Effector memory CD8-positive, alpha-beta T cell (primary cell): ENCODE measurements at places on chromosomes 16 and 17.

DNA sequence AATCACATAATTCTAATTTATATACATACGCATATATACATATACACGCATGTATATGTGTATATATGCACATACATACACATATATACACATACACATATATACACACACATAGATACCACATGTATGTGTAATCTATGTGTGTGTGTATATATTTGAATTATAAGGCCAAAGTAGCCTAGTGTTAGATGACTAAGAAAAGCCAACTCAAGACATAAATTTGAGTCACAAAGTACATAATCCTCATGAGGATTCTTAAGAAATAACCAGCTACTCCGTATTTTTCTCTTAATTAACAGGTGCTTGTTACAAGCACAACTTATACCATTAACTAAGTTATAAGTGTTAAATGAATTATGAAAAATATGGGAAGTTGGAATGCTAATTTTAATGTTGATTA is 84.9 kb downstream of the CACNG1 start:
- H3K4me1 ChIP-seq: peaks cover 4% of the 10 kb centered on the region
- H3K36me3 ChIP-seq: peaks cover 38% of the 10 kb centered on the region
- no peak for DNase-seq
- no peak overlapping the region for H3K27ac ChIP-seq
- no peak overlapping the region for H3K4me3 ChIP-seq

- DNase-seq: no peak
- H3K4me1 ChIP-seq: peaks cover 18% of the 10 kb centered on the region
- H3K27ac ChIP-seq: no peak overlapping the region
- no peak overlapping the region for H3K4me3 ChIP-seq
- H3K27me3 ChIP-seq: peaks cover 7% of the 10 kb centered on the region
- H3K36me3 ChIP-seq: peaks cover 7% of the 10 kb centered on the region
These were observed 6.7 kb upstream of the AXIN1 start for GRCh38 chr16:359067-359763.

- H3K4me1 ChIP-seq: peaks cover 9% of the 10 kb centered on the region
- peak overlapping the region; percentile 38 for H3K27ac ChIP-seq
- no peak overlapping the region for H3K4me3 ChIP-seq
- DNase-seq: no peak
- peaks cover 13% of the 10 kb centered on the region for H3K36me3 ChIP-seq
These were observed 20.0 kb downstream of the NUP93 start for GRCh38 chr16:56749672-56750491.

DNA sequence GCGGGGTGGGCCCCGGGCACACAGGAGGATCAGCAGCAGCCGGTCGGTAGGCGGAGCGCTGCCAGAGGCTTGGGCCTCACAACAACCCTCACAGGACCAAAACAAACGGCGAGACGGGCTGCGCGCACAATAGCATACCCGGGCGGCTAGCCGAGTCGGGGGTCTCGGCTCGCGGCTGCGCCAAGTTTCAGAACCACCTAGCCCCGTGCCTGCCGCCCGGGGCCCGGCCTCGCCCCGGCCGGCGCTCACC is 732 bp downstream of the ULK2 start:
- peak overlapping the region; percentile 66 for H3K27ac ChIP-seq
- peak overlapping the region; percentile 79 for H3K4me3 ChIP-seq
- peak; percentile 30 for DNase-seq
- no peaks in the 10 kb centered on the region for H3K36me3 ChIP-seq
- peaks cover 3% of the 10 kb centered on the region for H3K4me1 ChIP-seq
- H3K27me3 ChIP-seq: no peaks in the 10 kb centered on the region

GRCh38 chr17:61318684-61319098 is 81.0 kb upstream of the TBX2 start:
- H3K4me1 ChIP-seq: peaks cover 5% of the 10 kb centered on the region
- no peak overlapping the region for H3K4me3 ChIP-seq
- H3K27ac ChIP-seq: no peak overlapping the region
- H3K27me3 ChIP-seq: no peaks in the 10 kb centered on the region

DNA sequence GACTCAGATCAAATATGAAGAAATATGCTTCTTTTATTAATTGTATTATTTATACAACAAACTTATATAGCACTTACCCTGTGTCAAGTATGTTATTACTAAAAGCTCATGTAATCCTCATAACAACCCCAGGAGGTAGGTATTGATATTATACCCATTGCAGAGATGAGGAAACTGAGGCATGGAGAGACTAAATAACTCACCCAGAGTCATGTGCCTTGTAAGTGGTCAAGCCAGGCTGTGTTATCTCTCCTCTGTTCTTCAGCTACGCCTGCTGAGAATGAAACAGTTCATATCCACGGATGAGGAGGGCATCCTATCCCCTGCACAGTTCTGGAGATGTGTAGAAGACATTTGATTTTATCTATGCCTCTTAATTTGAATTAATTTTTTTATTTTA is 78.1 kb downstream of the RBBP6 start:
- H3K4me3 ChIP-seq: no peak overlapping the region
- no peaks in the 10 kb centered on the region for H3K4me1 ChIP-seq
- no peak overlapping the region for H3K27ac ChIP-seq
- peaks cover 33% of the 10 kb centered on the region for H3K27me3 ChIP-seq
- no peak for DNase-seq

- no peaks in the 10 kb centered on the region for H3K27me3 ChIP-seq
- no peak overlapping the region for H3K4me3 ChIP-seq
These were observed 37.8 kb downstream of the NQO1 start for GRCh38 chr16:69688589-69688988.

DNA sequence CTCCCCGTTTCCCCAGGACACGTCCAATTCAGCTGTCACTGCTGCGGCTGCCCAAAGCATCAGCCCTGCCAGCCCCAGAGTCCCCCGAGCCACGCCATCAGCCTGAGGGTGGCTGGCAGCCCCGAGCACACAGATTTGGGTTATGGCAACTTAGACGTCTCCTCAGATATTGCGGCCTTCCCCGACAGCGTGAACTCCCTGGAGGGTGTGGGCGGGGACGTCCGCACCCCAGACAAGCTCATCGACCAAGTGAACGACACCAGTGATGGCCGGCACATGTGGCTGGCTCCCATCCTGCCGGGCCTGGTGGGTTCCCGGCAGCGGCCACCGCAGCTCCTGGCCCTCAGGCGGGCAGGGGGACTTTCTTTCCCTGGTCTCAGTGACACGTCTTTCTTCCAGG is 224.8 kb downstream of the KATNIP start:
- no peaks in the 10 kb centered on the region for H3K4me1 ChIP-seq
- H3K36me3 ChIP-seq: no peaks in the 10 kb centered on the region
- no peak overlapping the region for H3K27ac ChIP-seq
- DNase-seq: no peak
- H3K4me3 ChIP-seq: no peak overlapping the region
- no peaks in the 10 kb centered on the region for H3K27me3 ChIP-seq

- no peaks in the 10 kb centered on the region for H3K36me3 ChIP-seq
- H3K27ac ChIP-seq: no peak overlapping the region
- DNase-seq: no peak
- no peaks in the 10 kb centered on the region for H3K27me3 ChIP-seq
These were observed 63.3 kb downstream of the TMEM235 start for GRCh38 chr17:78294776-78295175.

GRCh38 chr17:8697323-8697741 is 47.3 kb downstream of the CCDC42 start:
- no peak overlapping the region for H3K4me3 ChIP-seq
- H3K36me3 ChIP-seq: peaks cover 5% of the 10 kb centered on the region
- H3K27me3 ChIP-seq: peaks cover 86% of the 10 kb centered on the region
- no peak for DNase-seq

DNA sequence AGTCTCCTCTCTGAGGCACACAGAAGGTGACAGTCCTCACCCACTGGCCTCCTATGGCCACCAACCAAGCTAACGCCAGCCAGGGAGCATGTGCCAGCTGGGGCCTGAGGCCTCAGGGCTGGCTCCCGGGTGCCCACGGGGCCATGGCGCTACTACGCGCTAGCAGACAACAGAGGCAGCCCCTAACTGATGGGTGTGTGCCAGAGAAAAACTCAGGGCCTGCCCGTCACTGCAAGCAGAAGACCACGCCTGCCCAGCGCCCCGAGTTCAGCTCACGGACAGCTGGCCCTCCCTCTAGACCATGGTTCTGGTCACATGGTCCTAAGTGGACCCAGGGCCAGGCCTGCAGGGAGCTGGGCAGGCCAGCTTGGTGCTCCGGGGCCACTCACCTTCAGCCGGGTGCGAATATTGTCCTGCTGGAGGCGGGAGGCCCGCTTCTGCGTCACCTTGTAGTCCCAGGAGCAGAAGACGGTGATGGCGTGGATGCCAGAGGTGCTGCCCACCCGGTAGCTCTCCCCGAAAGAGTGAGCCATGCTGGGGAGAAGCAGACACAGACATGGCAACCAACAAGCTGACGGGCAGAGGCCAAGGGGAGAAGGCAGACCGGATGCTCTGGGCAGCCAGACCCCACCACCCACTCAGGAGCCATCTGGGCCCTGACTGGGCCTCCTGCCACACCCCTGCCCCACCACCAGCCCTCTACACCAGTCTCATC is 6.2 kb downstream of the TMC6 start:
- H3K27ac ChIP-seq: peak overlapping the region; percentile 95
- H3K4me1 ChIP-seq: peaks cover 58% of the 10 kb centered on the region
- peak overlapping the region; percentile 83 for H3K4me3 ChIP-seq
- DNase-seq: no peak
- peaks cover 97% of the 10 kb centered on the region for H3K36me3 ChIP-seq

GRCh38 chr16:86090461-86091170 is 191.7 kb downstream of the IRF8 start:
- H3K27me3 ChIP-seq: peaks cover 5% of the 10 kb centered on the region
- H3K4me3 ChIP-seq: no peak overlapping the region
- H3K36me3 ChIP-seq: peaks cover 3% of the 10 kb centered on the region

- peaks cover 36% of the 10 kb centered on the region for H3K36me3 ChIP-seq
- H3K27ac ChIP-seq: no peak overlapping the region
- no peak overlapping the region for H3K4me3 ChIP-seq
- H3K4me1 ChIP-seq: peaks cover 17% of the 10 kb centered on the region
- no peak for DNase-seq
- no peaks in the 10 kb centered on the region for H3K27me3 ChIP-seq
These were observed 872 bp downstream of the ELMO3 start for GRCh38 chr16:67199808-67200198.

GRCh38 chr16:84888450-84888849 is 68.7 kb downstream of the CRISPLD2 start:
- no peak overlapping the region for H3K27ac ChIP-seq
- peaks cover 49% of the 10 kb centered on the region for H3K27me3 ChIP-seq
- H3K4me3 ChIP-seq: no peak overlapping the region
- H3K4me1 ChIP-seq: peaks cover 2% of the 10 kb centered on the region

DNA sequence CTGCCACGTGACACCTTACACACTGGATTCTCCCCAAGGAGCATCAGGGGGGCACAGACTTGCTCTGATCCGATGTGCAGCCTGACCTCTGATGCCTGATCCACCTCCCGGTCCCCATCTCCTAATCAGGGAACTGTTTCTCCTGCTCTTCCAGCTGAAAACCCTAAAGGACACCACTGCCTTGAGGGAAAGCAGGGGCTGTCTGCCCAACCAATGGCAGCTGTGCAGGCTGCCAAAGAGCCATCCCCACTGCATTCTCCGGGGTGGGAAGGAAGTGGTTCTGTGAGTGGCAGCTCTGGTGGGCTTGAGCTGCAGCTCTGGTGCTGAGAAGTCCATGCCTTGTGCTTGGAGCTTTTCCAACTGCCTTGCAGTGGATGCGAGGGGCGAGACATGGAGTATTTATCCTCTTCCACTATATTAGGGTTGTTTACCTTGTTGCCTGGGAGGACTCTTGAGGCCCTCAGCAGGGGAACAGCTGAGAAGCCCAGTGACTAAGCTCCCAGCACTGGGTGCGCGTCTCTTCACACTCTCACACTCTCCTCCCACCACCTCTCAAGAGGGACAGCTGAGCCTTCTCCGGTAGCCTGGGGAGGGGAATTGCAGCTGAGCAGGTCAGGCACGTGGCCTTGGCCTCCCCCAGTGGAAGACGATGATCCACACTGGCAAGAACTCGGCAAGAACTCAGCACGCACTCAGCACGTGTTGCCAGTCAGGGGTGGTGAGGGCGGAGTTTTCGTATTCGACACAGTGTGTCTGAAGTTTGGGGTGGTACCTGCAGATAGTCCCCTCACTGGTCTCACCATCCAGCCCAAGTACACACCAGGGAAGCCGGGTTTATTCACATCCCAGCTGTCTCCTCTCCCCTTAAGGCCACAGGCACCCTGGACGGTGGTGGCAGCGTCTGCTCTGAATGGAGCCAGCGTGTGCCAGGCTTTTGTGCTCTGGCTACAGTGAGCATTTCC is 21.1 kb upstream of the SPATA32 start:
- H3K4me1 ChIP-seq: peaks cover 10% of the 10 kb centered on the region
- H3K4me3 ChIP-seq: peak overlapping the region; percentile 40
- H3K27me3 ChIP-seq: no peaks in the 10 kb centered on the region
- peaks cover 77% of the 10 kb centered on the region for H3K36me3 ChIP-seq
- H3K27ac ChIP-seq: peak overlapping the region; percentile 84
- DNase-seq: no peak

GRCh38 chr17:59501690-59502089 is 63.7 kb upstream of the DHX40 start:
- no peak for DNase-seq
- H3K27me3 ChIP-seq: peaks cover 12% of the 10 kb centered on the region
- no peaks in the 10 kb centered on the region for H3K4me1 ChIP-seq
- H3K36me3 ChIP-seq: peaks cover 3% of the 10 kb centered on the region
- H3K4me3 ChIP-seq: no peak overlapping the region
- no peak overlapping the region for H3K27ac ChIP-seq

GRCh38 chr17:42814633-42815399 is 9.3 kb downstream of the BECN1 start:
- no peak overlapping the region for H3K27ac ChIP-seq
- H3K4me3 ChIP-seq: no peak overlapping the region
- H3K4me1 ChIP-seq: peaks cover 2% of the 10 kb centered on the region
- H3K27me3 ChIP-seq: no peaks in the 10 kb centered on the region

DNA sequence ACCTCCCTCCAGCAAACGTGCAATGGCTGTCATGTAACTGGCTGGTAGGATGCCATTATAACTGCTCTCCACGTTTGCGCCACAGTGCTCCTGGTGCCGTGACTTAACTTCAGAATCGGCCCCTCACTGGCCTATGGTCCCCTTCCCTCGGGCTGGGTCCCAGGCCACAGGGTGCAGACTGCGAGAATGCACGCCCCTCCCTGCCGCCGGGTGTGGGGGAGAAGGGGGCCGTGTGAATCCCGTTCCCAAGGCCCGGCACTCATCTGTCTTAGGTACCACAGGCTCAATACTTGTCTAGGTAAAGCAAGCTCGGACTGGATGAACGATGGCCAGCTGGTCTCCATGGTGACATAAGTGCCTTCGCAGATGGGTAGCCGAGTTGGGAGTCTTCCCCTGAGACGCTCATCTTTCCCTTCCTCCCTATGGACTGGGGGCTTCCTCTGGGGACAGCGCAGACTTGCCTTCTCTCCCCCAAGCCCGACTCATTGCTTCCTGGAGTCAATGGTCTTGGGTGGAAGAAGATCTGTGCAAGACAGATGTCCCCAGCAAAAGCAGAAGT is 37.8 kb downstream of the TIMM22 start:
- H3K27ac ChIP-seq: no peak overlapping the region
- H3K4me3 ChIP-seq: no peak overlapping the region
- H3K36me3 ChIP-seq: peaks cover 18% of the 10 kb centered on the region
- H3K27me3 ChIP-seq: no peaks in the 10 kb centered on the region
- peaks cover 11% of the 10 kb centered on the region for H3K4me1 ChIP-seq
- DNase-seq: no peak

- H3K27ac ChIP-seq: no peak overlapping the region
- no peak for DNase-seq
- no peak overlapping the region for H3K4me3 ChIP-seq
- peaks cover 35% of the 10 kb centered on the region for H3K36me3 ChIP-seq
- no peaks in the 10 kb centered on the region for H3K27me3 ChIP-seq
These were observed 2.5 kb downstream of the RANBP10 start for GRCh38 chr16:67803894-67804293.

GRCh38 chr17:74761419-74761818 is 13.0 kb downstream of the NHERF1 start:
- H3K27ac ChIP-seq: peak overlapping the region; percentile 60
- no peaks in the 10 kb centered on the region for H3K27me3 ChIP-seq
- H3K4me3 ChIP-seq: peak overlapping the region; percentile 98
- H3K4me1 ChIP-seq: peaks cover 55% of the 10 kb centered on the region
- H3K36me3 ChIP-seq: peaks cover 65% of the 10 kb centered on the region
